D721Med (cell line): ENCODE measurements at places on chromosomes 7 and 10.
A peak's percentile ranks its signal among the peaks of the same experiment; 100 is the strongest.

- DNase-seq: peak; percentile 19
Observed at GRCh38 chr7:120987683-120988590, 574 bp upstream of the CPED1 start.

- no peak for DNase-seq
Observed at GRCh38 chr7:18278316-18278715, 217.2 kb upstream of the HDAC9 start.

GRCh38 chr10:74088722-74089121, 61.9 kb downstream of the AP3M1 start:
- DNase-seq: no peak

- DNase-seq: no peak
Observed at GRCh38 chr10:48383393-48383792, 76.9 kb downstream of the MAPK8 start.

- no peak for DNase-seq
Observed at GRCh38 chr10:114167985-114168384, 6.0 kb downstream of the CCDC186 start.

DNA sequence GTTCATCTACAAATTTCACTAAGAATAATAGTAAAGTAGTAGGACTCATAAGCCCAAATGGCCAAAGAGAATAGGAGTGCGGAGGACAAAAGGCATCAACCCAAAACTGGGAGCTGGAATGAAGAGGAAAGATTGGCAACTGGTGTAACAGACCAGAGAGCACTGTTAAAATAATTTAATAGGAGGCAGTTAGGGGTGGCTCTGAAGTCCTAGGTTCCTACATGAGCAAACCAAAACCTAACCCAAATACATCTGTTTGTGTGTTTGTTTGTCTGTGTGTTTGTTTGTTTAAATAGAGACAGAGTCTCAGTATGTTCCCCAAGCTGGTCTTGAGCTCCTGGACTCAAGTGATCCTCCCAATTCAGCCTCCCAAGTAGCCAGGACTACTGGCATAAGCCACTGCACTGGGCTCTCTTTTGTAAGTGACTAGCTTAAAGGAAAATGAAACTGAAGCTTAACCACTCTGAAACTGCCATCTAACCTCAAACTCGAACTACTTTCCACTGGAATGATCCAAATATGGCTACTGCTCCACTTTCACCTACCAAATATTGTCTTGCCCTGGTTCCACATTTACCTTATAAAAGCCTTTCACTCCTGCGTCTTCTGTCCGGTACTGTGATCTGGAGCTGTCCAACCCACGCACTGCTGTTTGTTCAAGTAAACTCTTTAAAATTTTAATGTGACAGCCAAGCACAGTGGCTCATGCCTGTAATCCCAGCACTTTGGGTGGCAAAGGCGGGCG, 94.9 kb downstream of the AKR1D1 start:
- no peak for DNase-seq

- DNase-seq: no peak
Observed at GRCh38 chr7:50182759-50183158, 89.7 kb upstream of the ZPBP start.

GRCh38 chr7:21426286-21427181, 1.3 kb upstream of the SP4 start:
- DNase-seq: no peak

- peak; percentile 64 for DNase-seq
Observed at GRCh38 chr7:150322833-150323681, at the start of the genes ACTR3C and LRRC61. TSS of gene ACTR3C (minus strand) at chr7:150323545. CDS start at chr7:150295296, 28,249 bp downstream. TSS of gene LRRC61 (plus strand) at chr7:150323355. CDS start at chr7:150336862, 13,507 bp downstream.

DNA sequence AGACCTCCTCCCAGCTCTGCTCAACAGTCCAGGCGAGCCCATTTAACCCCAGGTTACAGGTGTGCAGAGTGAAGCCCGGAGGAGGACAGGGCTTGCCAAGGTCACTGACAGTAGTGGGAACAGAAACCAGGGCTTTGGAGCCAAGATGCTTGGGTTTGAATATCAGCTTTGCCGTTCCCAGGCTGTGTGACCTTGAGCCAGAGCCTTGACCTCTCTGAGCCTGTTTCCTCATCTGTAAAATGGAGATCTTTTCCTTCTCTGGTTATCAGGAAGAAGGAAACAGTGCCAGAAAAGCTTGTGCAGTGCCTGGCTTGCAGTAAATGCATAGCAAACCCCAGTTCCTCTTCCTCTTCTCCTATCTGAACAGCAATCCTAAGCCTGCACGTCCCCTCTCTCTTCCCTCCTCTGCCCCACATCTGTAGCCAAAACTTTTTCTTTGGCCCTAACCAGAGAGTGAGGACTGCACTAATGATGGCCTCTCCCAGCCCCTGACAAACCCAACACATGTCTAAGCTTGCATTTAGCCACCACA, 21.4 kb upstream of the MLXIPL start:
- no peak for DNase-seq

- no peak for DNase-seq
Observed at GRCh38 chr7:15747301-15747700, 60.8 kb upstream of the MEOX2 start.

DNA sequence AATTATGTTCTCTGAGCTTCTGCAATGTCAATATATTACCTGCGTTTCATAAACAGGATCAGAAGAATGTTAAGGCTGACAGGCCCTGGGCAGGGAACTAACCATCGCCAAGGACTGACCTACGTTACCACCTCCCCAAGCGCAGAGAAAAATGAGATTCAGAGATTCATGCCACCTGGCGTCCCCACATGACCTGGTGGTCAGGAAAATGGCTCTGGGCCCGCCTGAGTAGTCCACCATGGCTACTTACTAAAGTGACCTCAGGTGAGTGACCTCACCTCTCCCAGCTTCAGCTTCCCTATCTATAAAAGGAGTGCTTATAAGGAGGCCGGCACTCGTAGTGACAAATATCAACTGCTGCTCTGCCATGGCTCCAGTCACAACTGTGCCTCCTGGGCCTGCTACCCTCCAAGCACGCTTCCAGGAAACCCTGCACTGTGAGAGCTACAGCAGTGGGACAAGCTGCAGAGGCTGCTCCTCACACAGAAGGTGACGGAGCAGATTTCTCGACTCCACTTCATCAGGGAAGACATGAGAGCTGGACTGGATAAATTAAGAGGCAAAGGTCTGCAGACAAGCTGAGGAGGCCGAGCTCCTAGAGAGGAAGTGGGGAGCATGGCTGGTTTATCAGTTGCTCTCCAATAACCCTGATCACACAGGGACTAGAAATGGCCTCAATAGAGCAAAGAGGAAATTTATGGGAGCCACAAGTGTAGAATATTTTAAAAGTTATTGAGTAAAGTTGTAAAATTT, 103.0 kb downstream of the RNF216 start:
- DNase-seq: no peak

GRCh38 chr10:86234107-86234506, 132.5 kb downstream of the GRID1 start:
- DNase-seq: no peak

GRCh38 chr7:124780056-124780455, 14.5 kb upstream of the GPR37 start:
- DNase-seq: no peak

DNA sequence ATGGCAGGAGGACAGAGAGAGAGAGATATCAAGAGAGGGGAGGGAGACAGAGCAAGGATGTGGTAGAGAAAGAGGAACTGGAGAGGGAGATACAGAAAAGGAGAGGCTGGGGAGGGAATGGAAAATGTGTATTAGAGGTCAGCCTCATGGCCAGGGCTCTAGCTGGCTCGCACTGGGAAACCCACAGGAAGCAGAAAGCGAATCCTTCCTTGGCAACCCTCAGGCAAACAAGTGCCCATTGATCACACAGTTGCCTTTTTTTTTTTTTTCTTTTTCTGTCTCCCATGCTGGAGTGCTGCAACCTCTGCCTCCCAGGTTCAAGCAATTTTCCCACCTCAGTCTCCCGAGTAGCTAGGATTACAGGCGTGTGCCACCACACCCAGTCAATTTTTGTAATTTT, 391.2 kb downstream of the TYW1 start:
- DNase-seq: no peak

DNA sequence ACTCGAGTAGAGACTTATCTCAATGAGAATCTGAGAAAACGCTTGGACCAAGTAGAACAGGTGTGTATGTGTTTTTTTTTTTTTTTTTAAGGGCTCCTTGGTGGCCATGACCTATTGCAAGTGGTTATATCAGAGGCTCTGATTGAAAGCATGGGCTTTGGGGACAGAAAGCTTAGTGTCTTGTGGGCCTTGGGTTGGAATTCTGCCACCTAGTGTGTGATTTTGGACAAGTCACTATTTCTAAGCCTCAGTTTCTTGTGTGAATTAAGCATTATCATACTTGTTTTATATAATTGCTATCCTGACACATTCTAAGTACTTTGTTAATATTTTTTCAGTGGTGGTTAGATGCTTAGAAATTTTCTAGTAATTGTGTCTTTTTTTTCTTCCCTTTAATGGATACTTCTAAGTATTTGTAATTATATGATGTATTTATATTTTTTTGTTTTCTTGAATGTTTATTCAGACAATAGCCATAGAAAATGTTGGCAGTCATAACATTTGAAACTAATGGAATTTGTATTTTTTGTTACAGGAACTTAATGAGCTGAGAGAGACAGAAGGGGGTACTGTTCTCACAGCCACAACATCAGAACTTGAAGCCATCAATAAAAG, 33.1 kb downstream of the SMC3 start:
- no peak for DNase-seq

DNA sequence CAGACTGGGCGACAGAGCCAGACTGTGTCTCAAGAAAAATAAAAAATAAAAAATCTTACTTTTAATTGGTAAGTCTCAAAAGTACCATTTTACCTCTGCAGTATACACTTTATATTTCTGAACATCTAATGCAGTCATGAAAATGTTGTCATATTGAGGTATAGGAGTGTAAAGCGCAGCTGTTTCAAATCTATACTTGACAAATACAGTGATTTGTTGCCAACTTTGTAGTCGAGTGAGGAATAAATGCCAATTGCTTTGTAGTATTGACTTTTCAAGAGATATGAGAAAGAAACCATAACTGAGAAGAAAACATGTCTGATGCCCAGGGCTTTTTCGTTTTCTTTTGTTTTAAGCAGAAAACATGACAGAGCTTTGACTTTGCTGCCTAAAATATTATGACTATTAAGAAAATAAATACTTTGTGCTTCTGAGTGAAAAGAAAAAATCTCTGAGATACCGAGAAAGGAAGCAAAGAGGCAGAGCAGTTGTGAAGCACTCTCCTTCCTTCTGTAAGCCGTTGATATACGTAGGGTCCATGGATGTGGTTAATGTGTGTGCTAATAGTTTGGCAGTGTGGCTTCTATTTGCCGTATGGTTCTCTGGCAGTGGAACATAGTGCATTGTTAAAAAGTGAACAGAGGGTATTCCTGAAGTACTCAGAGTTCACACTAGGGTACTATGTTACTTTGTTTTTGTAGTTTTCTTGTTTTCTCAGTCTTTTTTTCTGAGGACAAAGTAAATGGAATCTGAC, 38.2 kb downstream of the AVL9 start:
- no peak for DNase-seq

GRCh38 chr10:84172467-84173356, 889 bp upstream of the GPR15LG start:
- no peak for DNase-seq

DNA sequence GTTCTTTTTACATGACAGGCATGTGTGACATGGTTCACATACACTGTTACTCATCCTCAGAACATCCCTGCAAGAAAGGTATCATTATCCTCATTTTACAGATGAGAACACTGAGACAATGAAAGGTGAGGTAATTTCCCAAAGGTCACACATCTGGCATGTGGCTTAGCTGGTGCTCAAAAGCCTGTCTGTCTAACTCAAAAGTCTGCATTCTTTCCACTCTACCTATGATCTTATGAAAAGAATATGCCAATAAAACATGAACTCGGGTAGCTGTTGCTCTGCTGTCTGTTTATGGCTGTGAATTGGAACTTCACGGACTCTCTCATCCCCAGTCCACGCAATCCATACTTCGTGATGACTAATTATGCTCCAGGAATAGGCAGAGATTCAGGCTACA, 79.0 kb upstream of the ODAD2 start:
- no peak for DNase-seq

DNA sequence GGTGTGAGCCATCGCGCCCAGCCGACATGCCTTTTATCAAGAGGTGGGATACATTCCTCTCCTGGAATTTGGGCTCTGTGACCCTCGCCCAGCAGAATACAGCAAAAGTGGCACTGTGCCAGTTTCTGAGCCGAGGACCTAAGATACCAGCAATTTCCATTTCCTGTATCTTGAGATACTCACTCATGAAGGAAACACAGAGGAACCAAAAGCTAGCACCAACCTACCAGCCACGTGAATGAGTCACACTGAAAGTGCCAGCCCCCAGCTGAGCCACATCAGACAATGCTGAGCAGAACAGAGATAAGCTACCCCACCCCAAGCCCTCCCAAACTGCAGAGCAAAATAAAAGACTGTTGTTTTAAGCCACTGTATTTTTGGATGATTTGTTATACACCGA, 56.3 kb downstream of the CACUL1 start:
- no peak for DNase-seq

GRCh38 chr10:44755481-44755880, 155.7 kb upstream of the TMEM72 start:
- no peak for DNase-seq

DNA sequence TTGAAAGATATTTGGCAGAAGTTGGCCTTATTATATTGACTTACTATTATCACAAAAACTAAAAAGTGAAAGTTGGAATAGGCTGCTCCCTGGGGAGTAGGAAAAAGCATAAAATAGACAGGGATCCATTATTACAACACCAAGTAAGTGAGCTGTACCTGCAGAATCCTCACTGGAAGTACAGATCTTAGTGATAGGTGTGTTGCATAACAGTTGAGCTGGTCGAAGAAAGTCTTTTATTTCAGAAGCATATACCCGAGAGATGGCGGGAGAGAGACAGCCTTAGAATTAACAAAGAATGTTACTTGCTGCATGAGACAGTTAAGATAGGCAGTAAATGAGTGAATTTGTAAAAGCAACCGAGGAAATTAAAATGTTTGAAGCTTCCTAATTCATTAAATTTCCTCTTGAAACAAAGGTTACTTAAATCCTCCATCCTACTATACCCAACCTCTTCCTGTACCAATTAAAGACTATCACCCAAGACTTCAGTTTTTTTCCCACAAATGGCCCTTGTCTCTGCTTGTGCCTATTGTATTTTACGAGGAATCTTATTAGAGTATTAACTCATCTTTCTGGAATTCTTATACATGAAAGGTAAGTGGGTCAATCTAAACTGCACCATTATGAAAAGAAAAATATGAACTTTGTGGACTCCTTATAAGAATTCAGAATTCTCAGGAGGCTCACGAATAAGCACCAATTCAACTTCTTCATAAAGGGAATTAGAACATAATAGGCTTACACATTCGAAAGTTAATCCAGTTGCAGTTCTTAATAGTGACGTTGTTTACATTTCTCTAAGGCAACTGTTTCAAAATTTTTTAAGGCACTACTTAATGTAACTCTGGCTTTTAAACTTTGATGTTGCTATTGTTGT, 56.2 kb downstream of the CREM start:
- DNase-seq: no peak

DNA sequence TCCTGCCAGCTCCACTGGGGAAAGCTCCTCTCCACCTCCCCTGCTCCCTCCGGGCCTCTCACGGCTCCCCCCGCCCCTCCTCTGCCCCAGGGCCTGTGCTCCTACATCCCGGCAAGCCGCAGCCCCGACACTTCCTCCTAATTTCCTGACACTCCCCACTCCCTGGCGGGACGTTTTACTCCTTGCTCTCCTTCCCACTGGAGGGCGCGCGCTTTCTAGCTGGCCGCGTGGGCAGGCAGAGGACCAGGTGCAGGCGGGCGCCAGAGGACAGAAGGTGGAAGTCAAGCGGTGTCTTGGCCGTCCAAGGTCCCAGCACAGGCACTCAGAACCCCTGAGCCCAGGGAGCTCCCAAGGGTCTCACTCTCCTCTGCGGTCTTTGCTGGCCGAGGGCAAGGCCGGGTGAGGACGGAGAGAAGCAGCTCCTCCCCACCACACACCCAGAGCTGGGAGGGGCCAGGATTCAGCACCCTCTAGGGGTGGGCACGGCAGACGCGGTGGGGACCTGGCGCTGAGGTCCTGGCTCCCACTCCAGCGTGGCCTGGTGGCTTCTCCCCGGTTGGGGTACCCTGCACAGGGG, 19.1 kb downstream of the ADAM8 start:
- no peak for DNase-seq
